Central memory CD8-positive, alpha-beta T cell (primary cell): ENCODE measurements at places on chromosomes 4 and X.
A peak's percentile ranks its signal among the peaks of the same experiment; 100 is the strongest.

GRCh38 chrX:3449287-3449686, 102.8 kb upstream of the MXRA5 start:
- DNase-seq: no peak

DNA sequence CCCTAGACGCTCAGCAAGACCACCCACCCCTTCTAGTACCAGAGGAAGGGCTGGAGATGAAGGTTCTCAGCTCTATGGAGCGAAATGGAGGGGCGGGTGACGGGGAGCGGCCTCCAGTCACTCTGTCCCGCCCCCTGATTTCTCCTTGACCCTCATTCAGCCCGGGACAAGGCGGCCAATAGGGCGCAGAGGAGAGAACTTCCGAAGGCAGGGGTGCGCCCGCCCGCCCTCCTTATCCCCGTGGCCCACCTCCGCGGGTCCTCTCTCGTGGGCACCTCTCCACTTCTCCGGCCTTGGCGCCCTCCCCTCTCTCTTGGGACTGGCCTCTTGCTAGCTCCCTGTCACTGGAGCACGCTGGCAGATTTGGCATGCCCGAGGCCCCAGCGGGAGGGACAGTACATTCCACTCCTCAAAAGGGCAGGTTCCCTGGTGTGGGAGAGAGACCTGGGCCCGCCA, 1.1 kb upstream of the SEPTIN6 start:
- DNase-seq: no peak

DNA sequence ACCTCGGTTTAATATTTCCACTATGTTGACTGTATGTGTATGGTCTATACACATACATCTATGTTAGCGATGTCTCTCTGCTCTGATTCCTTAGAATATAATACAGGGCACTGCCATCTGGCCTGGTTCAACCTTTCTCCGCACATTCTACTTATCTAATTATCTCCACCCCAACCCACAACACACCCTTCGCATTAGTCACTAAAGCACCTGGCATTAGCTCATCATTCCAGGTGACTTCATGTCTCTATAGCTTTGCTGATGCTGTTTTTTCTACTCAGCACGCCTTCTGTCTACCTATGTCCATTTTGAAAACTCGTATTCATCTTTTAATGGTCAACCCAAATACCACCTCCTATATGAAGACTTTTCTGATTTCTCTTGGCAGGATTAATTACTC, 425.2 kb upstream of the RASGEF1B start:
- no peak for DNase-seq

GRCh38 chr4:185370268-185370949, 25.3 kb downstream of the LRP2BP start:
- DNase-seq: no peak

GRCh38 chr4:185709802-185710486, 102.0 kb downstream of the SORBS2 start:
- DNase-seq: no peak

GRCh38 chrX:72201836-72202536, 20.4 kb downstream of the PIN4 start:
- DNase-seq: no peak

GRCh38 chrX:115191490-115192243, 2.5 kb downstream of the RBMXL3 start:
- no peak for DNase-seq

DNA sequence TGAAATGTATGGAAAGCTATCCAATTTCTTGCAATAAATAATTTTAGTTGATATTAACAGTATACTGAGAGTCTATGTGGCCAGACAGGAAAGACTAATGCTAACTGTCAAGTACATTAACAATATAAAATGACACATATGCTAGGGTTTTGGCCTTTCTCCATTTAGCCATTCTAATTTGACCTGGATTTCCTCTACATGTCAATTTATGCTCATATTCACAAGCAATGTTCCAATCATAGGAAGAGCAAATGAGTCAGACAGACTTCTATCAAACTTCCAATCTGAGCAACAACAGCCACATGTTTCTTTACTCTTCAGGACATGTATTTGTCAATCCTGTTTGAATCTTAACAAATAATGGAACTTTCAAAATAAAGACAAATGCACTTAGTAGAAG, 53.6 kb downstream of the CORIN start:
- DNase-seq: no peak

DNA sequence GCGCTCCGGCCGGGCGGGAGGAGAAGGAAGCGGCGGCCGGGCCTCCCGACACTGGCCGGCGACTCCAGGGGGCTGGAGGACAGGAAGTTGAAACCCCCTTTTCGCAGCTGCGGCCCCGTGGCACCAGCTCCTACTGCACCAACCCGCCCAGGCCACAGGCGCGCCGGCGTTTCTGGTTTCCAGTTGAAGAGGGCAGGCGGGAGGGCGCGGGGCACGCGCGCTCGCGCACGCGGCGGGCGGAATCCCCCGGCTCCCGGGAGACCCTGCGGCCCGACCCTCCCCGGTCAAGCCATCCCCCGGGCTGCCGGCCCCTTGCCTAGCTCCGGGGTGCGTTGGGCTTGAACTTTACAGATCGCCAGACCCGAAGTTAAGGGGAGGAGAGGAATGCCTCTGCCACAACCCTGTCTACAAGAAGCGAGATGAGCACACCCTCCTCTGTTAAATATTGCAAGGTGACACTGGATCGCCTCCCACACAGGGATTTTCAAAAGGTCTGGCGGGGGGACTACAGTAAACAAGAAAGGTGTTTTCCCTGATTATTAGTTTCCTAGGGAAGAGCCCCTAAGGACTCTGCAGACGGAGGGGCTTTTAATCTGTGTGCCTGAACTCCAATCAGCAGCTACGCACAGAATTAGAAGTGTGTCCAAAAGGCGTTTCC, 1.4 kb downstream of the ELOVL6 start:
- peak; percentile 28 for DNase-seq

- DNase-seq: no peak
Measured at GRCh38 chr4:43835869-43836268, 612.7 kb downstream of the KCTD8 start.

- no peak for DNase-seq
Measured at GRCh38 chr4:105147016-105147552, 408 bp downstream of the TET2 start.

DNA sequence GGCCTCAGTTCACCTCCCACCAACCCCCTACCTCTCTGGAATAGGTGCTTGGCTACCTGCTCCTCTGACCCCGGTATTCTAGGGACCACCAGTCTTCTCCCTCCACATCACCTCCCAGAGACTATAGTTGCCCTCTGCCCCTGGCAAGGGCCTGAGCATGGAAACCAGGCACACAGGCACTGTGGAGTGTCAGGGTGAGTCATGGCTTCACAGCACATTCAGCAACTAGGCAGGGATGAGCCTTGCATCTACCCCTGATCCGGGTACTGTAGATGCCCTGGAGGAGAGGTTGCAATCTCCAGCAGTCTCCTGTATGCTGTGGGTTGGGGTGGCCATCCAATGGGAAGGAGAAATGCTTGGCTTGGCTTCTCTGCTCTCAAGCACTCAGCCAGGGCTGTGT, 472.7 kb downstream of the IDS start:
- no peak for DNase-seq

GRCh38 chr4:10684631-10685030, at the start of gene CLNK:
Gene CLNK, minus strand, starts transcription at chr4:10684768. Its CDS starts 16,899 bp downstream, at chr4:10667869.
- no peak for DNase-seq

DNA sequence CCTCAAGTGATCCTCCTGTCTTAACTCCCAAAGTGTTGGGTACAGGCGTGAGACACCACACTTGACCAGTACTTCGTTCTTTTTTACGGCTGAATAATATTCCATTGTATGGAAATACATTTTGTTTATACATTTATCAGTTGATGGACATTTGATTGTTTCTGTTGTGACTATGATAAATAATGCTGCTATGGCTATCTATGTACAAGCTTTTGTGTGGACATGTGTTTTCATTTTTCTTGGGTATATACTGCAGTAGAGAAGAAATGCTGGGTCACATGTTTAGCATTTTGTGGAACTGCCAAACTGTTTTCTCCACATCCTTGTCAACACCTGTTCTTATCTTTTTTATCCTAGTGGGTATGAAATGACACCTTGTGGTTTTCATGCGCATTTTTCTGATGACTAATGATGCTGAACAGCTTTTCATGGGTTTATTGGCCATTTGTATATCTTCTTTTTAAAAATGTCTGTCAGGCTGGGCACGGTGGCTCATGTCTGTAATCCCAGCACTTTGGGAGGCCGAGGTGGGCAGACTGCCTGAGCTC, 37.3 kb downstream of the SAT1 start:
- no peak for DNase-seq

DNA sequence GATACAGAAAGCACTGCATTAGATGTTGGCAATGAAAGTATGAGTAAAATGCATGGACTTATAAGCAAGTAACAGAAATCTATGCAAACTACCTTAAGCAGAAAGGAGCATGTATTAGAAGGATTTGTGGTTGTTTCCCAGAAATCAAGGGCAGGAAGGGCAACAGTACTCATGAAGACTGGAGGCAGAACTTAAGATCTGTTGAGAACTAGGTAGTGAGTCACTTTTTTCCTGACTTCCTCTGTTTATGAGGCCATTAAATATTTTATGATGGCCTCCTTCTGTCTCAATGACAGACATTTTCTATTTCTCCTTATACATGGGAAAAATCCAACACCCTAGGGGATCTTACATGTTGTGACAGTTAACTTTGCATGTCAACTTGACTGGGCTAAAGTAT, 398.2 kb downstream of the MID1IP1 start:
- no peak for DNase-seq

DNA sequence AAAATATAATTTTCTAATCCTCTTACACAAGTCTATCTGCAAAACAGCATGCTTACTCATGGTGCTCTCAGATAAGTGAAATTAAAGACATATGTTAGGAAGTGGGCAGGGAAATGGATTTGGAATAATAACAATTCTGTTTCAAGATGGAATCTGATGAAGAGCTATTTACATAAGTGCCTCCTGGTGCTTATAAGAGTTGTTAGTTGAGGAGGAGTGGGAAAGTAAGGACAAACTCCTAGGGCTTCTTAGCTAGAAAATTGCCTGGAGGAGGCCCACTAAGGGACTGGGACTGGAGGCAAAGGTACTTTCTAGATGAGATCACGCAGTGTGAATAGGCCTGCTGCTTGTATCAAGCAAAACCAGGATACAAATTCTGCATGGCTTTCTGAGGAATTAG, 939.8 kb downstream of the GLUD2 start:
- no peak for DNase-seq

- no peak for DNase-seq
Measured at GRCh38 chr4:146359771-146360170, 145.4 kb downstream of the REELD1 start.

- no peak for DNase-seq
Measured at GRCh38 chrX:96445531-96446065, 239.0 kb upstream of the DIAPH2 start.

GRCh38 chr4:69759189-69759604, 1.2 kb downstream of the SULT1B1 start:
- no peak for DNase-seq

DNA sequence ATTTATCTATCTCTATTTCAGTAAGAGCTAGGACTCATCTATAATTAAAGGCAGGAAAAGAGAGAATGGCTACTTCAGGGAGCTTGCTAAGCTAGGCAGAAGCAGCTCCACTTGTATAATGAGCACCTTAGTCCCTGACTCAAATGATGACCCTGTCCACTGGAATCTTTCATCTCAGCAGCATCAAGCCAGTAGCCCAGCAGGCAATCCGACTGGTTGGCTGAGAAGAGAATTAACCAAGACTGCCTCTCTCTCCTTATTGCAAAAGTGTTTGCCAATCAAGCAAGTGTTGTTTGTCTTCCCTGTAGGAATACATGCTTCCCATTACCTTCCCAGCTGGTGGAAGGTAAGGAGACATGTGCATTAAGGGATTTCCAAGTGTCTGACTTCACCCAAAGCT, 3.9 kb upstream of the SPOCK3 start:
- no peak for DNase-seq

DNA sequence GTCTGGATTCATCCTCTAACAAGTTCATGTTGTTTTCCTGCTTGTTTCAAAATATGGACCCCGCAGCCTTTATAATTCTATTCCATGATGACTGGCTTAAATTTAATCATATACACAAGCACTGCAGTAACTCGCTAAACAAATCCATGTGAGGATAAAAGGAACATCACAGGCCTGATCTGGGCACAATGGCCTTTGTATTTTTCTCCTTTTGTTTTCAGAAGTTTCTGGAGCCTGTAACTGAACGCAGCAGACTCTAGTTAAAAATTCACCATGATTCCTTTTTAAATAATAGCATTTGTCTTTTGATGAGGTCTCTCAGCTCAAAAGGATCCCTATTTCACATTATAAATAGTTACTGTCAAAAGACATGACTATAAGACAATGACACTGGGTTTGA, 30.2 kb upstream of the TMEM184C start:
- DNase-seq: no peak

DNA sequence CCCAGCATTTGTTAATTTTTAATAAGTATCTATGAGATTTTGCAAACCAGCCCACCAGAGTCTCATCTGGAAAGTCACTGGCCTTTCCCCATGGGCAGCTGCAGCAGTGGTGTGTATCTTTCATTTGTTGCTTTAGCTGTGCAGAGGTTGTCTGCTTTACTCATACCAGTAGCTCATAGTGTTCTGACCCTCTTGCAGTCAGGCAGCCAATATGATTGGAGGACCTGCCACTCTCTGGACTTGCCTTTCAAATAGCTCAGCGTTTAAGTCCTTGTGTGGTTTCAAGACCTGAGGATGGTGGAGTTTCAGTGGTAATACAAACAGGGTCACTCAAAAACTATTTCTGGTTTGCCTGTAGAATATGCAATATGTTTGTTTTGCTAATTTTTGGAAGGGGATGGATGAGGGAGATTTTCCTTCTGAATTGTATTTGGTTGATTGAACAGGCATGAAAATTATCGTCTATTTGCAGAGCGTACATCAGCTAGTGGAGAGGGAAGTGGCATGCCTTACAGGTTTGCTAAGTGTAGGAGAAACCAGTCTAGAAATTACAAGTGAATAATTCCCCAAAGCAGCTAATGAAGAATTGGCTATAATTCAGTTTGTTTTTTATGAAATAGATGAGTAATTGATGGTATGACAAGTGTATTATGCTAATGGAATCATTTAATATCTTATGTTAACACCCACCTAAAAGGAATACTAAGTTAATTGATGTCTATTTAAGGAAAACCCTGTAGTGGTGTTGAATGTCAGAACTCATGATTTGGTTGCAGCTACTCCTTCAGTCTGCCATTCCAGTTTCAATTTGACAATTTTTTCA, 8.9 kb downstream of the POLA1 start:
- no peak for DNase-seq

GRCh38 chr4:1983846-1984405, 24.8 kb downstream of the NELFA start:
- DNase-seq: no peak
